NCI-H1048 (cell line): ENCODE measurements at places on chromosomes 16 and 17.

GRCh38 chr16:55479430-55480140, 587 bp downstream of the MMP2 start:
- DNase-seq, result no peak

DNA sequence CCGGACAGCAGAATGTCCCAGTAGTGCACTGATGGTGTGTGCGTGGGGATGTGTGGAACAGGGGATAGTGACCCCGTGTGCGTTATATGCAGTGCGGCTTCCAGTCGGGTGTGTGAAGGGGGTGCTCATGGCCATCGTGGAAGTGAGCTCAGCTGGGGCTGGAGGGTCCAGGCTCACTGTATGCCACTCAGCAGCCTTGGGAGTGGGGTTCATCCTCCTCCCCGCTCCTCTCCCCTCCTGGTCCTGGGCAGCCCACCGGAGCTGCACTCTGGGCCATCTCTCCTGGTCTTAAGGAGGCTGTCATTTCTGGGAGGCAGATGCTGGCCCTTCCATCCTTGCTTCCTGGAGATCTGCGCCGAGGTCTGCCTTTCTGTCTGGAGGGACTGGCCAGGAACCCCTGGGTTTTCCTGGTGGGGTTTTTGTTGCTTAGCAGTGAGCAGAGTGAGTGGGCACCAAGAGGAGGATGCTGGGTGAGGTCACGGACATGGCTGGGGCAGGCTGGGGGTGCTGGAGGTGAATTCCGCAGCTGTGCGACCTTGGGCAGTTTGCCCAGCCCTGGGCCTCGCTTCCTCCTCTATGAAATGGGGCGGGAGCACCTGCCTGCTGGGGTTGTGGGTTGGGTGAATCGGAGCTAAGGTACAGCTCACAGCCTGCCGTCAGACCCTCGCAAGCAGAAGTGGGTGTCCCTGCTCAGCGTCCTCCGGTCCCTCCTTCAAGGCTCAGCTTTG, 164.1 kb downstream of the SEC14L1 start:
- no peak for DNase-seq

- DNase-seq, result no peak
These were observed 22.8 kb downstream of the WSCD1 start for GRCh38 chr17:6092903-6093468.

DNA sequence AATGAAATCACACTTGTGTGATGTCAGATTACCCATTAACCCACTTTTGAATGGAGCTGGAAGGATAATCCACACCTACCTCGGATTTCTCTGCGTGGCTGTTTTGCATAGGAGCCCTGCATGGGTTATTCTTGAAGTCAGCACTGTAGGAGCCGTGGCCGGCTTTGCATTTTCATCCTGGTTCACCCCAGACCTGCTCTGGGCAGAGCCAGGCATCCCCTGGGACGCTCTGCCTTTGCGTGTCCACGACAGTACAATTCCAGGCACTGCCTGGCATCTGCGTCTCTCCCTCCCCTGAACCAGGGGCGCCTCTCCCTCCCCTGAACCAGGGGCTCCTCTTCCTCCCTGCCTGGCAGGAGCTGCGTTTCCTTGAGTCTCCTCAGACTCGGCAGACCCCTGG, 29.7 kb upstream of the ZNF750 start:
- no peak for DNase-seq

- DNase-seq, result no peak
These were observed 5.4 kb downstream of the RECQL5 start for GRCh38 chr17:75661531-75661930.

DNA sequence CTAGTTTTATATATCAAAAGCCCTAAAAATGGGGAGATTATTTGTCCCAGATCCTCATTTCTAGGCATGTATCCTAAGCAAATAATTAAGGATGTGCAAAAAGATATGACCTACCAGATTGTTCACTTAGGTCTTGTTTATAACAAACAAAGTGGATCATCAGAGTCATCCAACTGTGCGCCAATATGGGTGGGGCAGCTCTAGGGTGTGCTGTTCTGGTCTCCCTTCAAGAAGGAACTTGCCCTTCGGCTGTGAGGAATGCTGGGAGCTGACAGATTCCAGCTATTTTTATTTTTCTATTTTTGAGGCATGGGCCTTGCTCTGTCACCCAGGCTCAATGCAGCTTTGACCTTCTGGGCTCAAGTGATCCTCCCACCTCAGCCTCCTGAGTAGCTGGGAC, 13.8 kb downstream of the CHP2 start:
- no peak for DNase-seq

GRCh38 chr17:58319173-58320162, 9.1 kb downstream of the TSPOAP1 start:
- no peak for DNase-seq

- DNase-seq, result no peak
These were observed 662 bp upstream of the TUBB3 start for GRCh38 chr16:89922477-89922883.

DNA sequence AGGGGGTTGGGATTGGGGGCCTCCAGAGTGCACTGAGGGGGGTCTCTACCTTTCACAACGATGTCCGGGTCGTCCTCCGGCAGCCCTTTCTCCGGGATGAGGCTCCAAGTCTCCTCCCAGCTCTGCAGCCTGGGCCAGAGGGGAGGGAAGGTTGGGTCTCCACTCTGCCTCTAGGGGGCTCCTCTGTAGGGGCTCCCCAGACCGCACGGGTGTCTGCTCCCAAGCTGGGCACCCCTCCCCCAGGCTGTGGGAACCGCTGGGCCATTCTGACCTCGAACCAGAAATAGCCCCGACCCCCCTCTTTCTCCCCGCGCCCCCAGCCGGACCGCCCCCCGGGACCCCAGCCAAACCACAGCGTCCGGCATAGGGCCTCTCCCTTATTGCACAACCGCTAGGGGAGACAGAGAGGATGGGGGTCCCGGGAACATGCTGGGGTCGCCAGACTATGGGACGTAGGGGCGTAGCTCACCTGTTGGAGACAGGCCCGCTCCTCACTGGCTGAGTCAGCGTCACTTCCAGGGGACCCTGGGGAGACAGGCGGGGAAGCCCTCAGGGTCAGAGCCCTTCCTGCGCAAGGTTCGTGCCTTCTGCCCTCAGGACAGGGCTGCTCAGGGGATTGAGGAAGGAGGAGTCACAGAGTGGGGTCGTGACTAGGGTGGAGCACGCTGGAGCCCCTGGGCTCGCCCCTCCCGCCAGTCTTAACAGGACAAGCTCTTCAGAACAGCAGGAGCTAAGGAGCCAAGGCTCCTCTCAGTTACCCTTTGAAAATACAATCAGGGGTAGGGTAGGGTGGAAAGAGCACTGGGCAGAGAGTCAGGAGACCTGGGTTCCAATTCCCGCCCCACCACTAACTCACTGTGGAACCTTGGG, 2.7 kb downstream of the PLEKHH3 start:
- DNase-seq, result no peak

DNA sequence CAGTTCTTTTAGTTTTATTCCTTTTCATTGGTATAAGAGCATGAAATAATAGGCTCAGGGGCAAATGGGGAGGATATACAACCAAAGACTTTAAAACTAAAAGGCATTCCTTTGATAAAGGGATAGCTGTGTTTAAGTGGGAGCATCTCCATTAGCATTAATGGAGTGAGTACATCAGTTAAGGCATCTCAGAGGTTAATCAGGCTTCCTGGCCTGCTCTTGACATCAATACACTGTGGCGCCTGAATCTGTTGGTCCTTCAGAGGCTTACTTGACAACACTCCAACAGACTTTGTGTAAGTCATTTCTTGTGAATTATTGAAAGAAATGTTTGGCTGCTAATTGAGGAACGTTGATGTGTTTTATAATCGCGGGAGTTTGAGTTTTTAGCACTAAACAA, 230.7 kb downstream of the BCAS3 start:
- no peak for DNase-seq

DNA sequence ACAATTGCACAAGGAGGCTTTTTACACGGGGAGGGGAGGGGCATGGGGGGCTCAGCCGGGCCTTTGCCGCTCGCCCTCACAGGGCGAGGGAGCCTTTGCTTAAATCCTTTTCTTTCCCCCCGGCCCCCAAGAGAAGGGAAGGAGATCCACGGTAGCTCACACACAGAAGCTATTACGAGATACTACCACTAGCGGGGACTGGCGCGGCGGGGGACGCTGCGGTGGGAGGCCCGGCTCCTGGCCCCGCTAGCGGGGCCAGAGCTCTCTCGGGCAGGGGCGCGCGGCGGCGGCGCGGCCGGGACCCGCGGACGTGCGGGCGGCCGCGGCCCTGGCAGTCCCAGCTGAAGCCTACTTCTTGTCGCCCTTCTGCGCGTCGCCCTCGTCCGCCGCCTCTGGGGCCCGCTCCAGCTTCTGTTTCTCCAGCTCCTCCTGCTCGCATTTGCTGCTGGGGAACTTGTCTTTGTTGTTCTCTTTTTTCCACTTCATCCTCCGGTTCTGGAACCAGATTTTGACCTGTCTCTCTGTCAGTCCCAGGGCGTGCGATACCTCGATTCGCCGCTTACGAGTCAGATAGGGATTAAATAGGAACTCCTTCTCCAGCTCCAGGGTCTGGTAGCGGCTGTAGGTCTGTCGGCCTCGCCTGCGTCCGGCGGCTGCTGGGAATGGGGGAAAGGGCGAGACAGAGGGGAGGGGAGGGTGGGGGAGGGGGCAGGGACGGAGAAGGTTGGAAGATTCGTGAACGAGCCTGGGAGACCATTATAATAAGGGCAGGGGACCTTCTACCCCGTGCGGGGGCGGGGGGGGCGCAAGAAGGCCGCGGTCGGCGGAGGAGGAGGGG, 2.0 kb downstream of the HOXB8 start:
- no peak for DNase-seq

- DNase-seq, result no peak
These were observed 69.0 kb downstream of the CDH13 start for GRCh38 chr16:82695806-82696205.

- DNase-seq, result no peak
These were observed 65.3 kb downstream of the SLC39A11 start for GRCh38 chr17:73027130-73027741.

- no peak for DNase-seq
These were observed 41.7 kb downstream of the SLC5A11 start for GRCh38 chr16:24887472-24887871.

DNA sequence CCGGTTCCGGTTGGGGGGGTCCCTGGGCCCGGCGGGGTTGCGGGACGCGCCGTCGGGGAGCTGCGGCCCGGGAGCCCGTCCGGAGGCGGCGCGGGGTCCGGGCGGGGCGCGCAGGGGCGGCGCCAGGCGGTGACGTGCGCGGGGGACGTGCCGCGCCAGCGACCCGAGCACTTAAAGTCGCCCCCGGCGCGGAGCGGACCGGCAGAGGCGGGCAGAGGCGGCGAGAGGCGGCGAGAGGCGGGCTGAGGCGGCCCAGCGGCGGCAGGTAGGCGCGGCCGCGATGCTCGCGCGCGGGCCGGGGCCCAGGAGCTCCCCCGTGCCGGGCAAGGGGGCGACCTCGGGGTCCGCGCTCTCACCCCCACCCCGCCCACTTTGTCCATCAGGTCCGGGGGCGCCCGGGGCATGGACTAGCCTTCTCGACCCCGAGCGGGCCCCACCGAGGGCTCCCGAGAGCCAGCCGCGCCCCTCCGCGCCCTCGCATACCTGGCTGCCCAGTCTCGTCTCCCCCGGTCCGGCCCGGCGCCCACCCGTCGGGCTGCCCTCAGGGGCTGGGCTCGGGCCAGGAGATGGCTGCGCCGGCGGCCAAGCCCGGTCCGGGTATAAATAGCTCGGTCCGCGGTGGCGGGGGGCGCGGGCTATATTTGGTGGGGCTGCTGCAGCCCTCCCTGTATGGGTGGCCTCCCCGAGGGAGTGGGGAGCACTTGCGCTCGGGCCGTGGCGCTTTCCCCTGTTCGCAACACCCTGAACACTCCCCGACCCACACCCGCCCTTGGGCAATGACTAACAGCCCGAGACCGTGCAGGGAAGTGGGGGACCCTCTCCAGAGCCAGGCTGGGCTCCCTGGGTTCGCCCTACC, at the start of gene SLC16A3:
Gene SLC16A3, plus strand, starts transcription at position 201 of the 856 bp plus-strand sequence. CDS start 6,967 bp downstream, outside the sequence.
- no peak for DNase-seq

DNA sequence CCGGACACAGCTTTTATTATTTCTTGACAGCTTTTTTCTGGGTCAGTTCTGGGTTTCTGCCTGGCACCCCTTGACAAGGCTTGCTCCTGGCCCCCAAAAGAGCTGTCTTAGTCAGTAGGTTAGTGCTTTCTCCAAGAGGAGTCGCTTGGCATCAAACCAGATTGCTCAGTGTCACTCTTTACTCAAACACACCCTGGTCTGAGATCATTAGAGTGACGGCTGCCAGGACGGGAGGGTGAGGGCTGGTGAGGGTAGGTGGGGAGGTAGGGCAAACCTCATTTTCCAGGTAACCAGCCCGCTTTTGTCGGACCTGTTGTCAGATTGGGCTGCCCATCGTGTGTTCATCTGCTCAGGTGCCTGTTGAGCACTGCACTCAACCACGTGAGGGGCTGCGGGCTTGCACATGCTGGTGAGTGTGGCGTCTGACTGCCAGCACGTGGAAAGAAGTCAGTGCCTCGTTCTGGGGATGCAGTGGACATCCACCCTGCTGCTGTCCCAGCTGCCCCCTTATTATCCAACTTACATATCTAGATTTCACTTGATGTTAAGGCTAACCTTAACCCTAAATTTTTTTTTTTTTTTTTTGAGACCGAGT, 12.4 kb downstream of the TMEM94 start:
- no peak for DNase-seq

DNA sequence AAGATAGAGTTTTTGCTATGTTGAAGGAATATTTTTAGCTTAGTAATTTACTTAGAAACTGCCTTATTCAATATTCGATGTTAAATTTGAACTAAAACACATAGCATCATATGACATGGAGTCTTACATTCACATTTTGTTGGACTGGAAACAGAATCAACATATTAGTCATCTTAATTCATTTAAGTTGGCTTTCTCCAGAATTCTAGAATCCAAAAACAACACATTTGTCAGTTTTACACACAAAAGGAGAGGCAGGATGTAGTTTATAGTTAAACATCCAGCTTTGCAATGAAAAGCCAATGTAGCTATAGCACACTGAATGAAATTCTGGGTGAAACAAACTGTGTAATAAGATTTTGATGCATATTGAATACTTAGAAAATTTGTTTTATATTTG, 43.3 kb downstream of the WWOX start:
- DNase-seq, result no peak

- DNase-seq, result no peak
These were observed 166.5 kb downstream of the AXIN2 start for GRCh38 chr17:65394811-65395472.

GRCh38 chr16:4347765-4348509, 3.2 kb downstream of the PAM16 start:
- DNase-seq, result no peak
